D341Med (cell line): ENCODE measurements at places on chromosomes 6 and 20.

- no peak for DNase-seq
These were observed 71.4 kb upstream of the SCAF8 start for GRCh38 chr6:154661768-154662167.

DNA sequence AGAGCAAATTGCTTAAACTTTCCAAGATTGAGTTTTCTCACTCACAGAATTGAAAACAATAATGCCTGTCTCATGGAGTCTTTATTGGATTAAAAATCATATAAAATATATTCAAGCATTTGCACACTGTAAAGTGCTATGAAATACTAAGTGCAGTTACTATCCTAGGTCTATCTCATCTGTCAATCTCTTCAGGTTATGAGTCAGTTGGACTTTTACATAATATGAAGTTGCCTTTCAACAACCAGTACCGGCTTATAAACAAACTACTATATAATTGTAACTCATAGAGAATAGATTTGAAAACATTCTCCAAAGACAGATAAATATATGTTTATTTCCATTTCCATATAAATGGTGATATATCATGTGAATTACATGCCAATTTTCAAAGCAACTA is 20.4 kb upstream of the GSTA4 start:
- no peak for DNase-seq

DNA sequence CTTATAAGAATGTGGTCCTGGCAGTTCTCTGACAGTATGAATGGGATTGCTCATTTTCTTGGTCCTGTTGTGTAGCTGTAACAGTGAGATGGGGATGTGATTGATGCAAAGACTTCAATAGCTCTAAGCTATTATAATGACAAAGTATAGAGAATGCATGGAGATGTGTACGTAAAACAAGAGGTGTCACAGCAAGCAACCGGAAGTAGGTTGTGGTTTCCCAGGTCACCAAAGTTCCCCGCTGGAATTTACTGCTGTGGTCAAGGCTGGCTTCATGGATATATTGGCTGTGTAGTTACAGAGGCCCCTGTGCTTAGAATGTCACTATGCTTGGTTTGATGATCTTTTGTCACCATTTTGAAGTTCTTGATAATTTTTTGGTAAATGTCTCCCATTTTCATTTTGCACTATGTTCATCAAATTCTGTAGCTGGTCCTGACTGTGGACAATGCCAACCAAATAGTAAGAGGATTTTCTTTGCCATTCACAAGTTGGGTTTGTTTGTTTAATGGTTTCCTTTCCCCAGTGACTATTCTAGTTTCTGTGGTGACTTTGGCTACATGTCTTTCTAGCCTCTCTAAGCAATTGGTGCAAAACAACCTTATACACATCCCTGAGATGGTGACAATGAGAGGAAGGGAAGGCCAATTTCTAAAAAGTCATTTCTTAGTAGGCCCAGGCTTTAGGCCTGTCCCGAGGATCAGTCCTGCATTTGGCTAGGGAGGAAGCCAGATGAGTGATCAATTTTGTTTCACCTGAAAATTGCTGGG is 10.5 kb downstream of the DNAH8 start:
- no peak for DNase-seq

DNA sequence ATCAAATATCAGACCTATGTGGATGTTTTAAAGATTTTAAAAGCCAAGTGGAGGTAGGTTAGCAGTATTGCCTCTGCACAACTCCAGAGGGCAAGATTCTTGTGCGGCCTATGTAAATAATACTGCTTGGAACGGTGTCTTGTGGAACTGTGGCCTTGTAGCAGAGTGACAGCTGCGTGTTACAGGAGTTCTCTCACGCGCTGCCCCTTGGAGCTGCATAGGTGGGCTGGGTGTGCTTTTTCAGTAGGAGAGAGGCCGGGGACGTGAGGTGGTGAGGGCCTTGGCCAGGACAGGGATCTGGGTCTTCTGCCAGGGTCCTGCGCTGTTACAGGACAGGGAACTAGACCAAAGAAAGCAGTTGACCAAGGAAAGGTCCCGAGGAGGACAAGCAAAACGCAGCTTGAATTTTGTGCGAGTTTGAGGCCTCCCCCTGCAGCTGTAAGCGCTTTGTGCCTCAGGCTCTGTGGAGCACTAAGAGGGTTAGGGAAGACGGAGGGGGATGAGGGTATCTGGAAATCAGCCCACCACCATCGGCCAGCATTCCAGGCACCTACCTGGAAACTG is 1.5 kb downstream of the TMEM181 start:
- DNase-seq, result no peak

DNA sequence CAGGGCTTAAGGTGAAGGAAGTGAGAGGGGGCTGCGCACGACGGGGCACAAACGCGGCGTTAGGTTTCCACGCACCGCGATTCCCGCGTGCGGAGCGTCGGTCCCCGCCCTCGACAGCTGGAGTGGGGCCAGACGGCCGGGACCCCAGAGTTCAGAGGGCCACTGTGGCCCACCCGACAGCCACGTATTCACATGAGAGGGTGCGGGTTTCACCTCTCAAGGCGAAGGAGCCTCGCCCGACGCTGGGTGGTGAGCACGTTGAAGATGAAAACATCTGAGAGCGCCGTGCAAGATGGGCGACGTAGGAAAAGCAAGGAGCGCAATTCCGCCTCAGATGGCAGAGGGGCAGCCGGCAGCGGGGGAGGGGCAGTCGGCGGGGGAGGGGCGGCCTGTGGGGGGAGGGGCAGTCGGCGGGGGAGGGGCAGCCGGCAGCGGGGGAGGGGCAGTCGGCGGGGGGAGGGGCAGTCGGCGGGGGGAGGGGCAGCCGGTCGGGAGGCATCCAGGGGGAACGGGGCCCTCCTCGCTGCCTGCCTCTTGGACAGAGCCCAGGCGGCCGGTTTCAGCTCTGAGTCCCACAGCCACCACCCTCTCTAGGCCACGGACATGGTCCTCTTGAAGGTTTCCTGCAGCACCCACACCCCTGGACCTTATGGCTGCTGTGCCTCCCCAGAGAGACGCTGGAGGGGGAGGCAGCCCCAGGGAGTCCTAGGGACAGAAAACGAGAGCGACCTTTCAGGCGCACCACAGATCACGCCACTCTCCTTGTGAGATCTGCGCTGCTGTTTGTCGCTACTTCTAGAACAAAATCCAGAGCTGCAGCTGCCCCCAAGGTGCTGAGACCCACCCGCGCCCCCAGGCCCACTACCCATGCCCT is 113.7 kb downstream of the DLL1 start:
- DNase-seq, result peak; percentile 63

DNA sequence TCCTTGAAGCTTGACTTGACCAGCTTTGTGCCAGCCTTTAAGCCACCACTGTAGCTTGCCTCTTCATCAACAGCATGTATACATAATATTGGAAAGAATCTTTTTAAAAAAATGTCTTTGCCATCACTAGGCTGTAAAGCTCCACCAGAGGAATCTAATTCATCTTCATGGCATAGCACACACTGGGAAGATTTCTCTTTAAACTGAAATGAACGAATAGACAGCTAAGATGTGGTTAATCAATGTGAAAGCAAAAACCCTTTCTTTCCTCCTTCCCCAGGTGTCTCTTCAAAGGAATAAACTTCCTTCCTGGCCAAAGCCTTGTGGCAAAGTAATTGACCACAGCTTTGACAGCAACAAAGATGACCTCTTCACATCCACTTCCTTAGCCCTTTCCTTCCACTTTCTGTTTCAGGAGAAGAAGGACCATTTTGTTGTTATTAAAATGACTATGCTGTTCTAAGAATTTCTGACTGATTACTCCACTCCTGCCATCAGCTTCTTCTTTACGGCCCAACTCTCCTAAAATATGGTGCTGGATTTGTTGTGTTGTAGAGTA is 428.7 kb upstream of the SOX4 start:
- no peak for DNase-seq

GRCh38 chr6:89079511-89080234 is 878 bp upstream of the PNRC1 start:
- DNase-seq, result peak; percentile 33

DNA sequence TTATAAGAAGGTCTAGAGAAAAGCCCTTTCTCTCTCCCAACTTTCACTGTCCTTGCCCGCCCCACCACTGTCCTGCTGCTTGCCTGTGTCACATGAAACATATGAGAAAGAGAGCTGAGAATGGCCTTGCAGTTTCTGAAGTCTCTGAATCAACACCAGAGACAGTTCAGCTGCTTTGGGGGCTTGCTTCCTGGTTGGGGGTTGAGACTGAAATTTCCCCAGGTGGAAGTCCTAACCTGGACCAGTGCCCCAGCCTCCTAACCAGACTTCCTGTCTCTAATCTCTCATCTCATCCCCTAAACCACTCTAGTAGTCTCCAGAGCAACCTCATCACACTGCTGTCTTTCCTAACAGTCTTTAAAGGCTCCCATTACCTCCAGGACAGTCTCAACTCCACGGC is 10.7 kb downstream of the TRAM2 start:
- DNase-seq, result no peak

DNA sequence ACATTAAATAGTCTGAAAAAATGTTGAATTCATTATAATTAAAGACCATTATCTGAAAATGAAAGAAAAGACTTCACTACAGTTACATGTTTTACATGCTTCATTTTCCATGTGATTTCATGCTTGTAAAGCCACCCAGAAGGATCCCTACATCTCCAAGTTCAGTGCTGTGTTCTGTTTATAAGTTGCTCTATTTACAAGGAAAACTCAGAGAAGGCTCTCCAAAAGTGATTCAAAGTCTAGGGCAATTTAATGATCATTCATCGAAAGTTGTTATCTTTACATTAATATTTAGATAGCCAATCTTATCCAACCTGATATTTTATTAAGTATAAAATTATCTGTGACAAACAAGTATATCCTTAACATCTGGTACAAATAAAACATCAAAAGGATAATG is 494.9 kb upstream of the RNF217 start:
- no peak for DNase-seq

DNA sequence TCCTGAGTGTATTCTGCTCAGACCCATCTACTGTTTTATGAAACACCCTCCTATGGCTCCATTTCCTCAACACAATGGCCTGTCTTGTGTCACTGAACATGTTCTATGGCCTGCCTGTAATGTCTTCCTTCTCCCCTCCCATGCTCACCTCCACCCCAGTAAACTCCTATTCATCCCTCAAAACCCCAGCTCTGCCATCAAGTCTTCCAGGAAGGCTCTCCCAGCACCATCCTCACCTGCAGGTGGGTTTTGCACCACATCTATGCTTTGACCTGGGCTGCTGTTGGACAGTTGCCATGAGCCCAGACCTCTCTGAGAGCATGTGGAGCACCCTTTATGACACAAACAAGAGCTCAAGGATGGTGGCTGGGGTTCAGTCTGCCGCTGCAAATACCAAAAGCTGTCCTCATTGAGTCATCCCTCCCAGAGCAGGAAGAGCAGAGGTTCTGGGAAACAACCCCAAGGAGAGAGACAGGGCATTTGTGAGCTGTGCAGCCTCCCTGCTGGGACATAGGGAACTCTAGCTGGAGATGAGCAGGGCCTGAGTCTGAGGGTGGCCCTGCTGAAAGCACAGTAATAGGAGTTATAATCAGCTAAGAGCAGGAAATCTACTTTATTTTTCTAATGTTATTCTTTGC is 93.8 kb upstream of the CD93 start:
- no peak for DNase-seq

GRCh38 chr20:61291166-61291829 is 39.2 kb downstream of the CDH4 start:
- no peak for DNase-seq

- no peak for DNase-seq
These were observed 23.0 kb downstream of the ZSCAN31 start for GRCh38 chr6:28312939-28313338.

GRCh38 chr20:54606380-54606779 is 131.0 kb downstream of the DOK5 start:
- no peak for DNase-seq

DNA sequence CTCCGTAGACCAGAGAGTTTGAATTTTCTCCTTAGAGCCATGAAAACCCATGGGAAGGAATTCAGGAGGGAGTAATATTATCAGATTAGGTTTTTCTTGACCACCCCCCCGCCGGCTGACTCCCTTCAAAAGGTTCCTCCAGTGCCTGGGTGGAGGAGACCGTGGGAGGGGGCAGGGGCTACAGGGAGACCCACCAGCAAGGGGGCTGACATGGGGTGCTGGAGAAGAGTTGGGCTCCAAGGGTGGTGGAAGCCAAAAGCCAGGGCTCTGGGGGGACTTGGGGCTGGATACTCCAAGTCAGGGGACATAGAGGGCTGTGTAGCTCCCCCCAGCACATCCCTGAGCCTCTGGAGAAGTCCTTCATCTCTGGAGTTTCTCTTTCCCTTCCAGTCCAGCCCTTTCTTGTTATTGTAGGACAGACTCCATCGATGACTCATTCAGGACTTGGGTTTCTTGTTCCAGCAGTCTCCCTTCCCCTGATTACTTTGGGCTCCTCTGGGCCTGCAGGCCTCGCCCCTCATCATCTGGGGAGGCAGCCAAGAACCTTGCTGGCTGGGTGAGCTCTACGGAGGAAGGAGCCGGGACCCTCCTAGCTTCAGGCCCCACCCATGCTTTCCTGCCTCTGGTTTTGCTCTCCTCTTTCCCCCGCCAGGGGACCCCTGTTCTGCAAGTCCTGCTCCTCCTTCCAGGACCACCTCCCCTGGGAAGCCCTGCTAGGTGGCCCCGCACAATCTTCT is 10.5 kb upstream of the KIAA1755 start:
- DNase-seq, result no peak

- DNase-seq, result no peak
These were observed 45.8 kb downstream of the GABRR2 start for GRCh38 chr6:89269252-89269651.
